ENCODE measurements at places on chromosomes 4 and X. TPM values are rescaled to one million over a fixed set of nuclear protein-coding genes. Genes with fewer than 3 reads are reported as not detected.

The CLDN34 gene
- total RNA-seq = 4.6 TPM

- DNase-seq = no peak
Measured at GRCh38 chrX:30577362-30577991, at the start of gene TASL. TASL (minus strand) TSS chrX:30577766; CDS start chrX:30560355, 17,411 bp downstream.

DNA sequence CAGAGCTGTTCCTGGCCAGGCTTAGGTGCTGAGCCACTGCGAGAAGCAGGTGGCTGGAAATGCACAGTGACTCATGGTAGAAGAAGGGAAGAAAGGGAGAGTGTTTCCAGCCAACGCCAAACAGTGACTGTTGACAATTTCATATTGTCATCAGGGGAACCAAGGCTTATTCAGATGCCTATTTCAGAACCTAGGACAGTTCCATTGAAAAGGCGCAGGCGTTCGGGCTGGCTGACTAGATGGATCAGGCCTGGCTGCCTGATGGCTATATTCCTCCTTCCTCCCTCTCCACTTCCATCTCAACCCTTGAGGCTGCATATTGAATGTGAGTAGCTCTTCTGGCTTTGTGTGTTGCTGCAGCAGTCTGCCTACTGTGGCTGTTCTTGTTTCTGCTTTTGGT, 73.0 kb upstream of the FRMPD4 start:
- no peak for DNase-seq

DNA sequence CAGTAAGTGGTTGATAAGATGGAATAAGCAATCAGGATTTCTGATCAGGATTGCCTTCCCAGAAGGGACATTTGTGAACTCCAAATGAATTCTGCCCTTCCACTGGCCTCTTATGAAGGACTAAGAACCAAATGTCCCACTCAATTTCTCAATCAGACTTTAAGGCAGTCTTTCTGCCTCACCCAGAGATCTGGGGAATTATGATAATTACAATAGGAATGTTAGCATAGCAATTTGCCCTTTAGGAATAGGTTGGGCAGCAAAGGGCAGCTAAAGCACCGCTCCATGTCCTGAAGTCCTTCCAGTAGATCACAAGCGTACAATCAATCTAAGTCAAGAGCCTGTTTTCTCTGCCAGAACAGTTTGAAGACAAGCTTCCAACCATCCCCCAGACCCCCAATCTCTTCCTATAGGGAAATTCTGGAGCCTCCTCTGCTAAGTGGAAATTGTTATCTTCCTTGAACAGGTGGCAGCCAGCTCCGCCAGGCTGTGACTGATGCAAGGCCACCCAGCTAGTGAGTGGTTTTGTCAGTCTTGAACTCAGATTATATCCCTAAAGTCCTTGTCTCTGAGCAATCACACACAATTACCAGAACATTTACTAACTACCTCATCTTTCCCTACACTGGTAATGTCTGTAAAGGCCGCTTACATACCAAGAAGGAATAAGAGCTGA, 18.6 kb downstream of the NKX3-2 start:
- DNase-seq = no peak

The MAGEB18 gene
- not detected for total RNA-seq

- no peak for DNase-seq
Measured at GRCh38 chr4:30756553-30756952, 36.4 kb downstream of the PCDH7 start.

The TBL1X gene
- 82.2 TPM for total RNA-seq

DNA sequence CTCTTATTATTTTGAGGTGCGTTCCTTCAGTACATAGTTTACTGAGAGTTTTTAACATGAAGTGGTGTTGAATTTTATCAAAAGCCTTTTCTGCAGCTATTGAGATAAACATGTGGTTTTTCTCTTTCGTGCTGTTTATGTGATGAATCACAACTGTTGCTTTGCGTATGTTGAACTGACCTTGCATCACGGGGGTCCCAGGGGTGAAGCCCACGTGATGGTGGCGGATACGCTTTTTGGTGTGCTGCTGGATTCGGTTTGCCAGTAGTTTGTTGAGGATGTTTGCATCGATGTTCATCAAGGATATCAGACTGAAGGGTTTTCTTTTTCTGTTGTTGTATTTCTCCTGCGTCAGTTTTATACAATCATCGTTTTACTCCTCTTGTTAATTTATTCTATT, 4.6 kb upstream of the H2BW1 start:
- DNase-seq = no peak

- no peak for DNase-seq
Measured at GRCh38 chr4:83606460-83606859, 70.6 kb downstream of the GPAT3 start.

Data from ureter (tissue), 1 donor.